ENCODE measurements at places on chromosomes 5 and 9.

- DNase-seq, result no peak
These were observed 29.4 kb downstream of the TNPO1 start for GRCh38 chr5:72845889-72846288.

- DNase-seq, result peak; percentile 90
These were observed at the start of gene MATR3 for GRCh38 chr5:139293507-139294373. MATR3 (plus strand) TSS chr5:139293740; CDS start chr5:139307416, 13,676 bp downstream.

DNA sequence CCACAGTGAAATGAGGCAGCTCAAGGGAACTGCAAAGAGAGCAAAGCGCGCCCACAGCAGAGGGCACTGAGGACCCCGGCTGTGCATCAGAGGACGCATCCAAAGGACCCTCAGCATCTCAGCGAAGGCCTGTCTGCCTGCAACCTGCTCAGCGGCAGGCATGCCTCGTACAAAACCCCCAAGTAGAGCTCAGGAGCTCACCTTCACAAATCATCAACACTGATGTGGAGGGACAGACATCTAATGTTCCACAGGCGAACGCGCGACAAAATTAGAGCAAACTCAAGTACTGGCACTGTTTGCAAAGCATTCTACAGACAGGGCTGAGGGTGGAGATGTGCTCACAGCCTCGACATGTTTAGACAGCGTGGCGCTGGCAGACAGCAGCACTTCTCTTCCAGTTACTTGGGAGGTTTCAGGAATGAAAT is 81.0 kb downstream of the DCP2 start:
- DNase-seq, result no peak

- DNase-seq, result no peak
These were observed 172.9 kb upstream of the SLC30A5 start for GRCh38 chr5:68920888-68921287.

DNA sequence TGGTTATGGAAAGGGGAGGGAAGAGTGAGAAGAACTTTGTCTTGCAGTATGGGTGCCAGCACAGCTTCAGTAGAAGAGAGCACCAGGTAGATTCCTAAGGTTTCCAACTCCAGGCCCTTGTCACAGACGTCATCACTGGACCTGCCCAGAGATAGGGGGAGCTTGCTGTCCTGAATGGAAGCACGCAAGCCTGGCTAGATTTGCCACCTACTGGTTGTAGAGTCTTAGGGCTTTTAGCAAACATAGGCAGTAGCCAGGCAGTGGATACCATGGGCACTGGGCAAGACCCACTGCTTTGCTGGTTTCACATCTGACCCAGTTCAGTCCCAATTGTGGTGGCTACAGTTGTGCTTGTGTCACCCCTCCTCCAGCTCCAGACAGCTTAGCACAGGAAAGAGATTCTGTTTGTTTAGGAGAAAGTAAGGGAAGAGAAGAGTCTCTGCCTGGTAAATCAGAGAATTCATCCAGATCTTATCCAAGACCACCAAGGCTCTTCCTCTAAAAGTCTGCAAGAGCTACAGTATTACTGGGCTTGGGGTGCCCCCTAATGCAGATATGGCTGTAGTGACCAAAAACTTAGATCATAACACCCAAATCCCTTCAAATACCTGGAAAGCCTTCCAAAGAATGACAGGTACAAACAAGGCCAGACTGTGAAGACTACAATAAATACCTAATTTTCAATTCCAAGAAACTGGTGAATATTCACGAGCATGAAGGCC is 158.9 kb downstream of the HINT1 start:
- DNase-seq, result no peak

- DNase-seq, result no peak
These were observed 437 bp upstream of the TRIM41 start for GRCh38 chr5:181222630-181223057.

DNA sequence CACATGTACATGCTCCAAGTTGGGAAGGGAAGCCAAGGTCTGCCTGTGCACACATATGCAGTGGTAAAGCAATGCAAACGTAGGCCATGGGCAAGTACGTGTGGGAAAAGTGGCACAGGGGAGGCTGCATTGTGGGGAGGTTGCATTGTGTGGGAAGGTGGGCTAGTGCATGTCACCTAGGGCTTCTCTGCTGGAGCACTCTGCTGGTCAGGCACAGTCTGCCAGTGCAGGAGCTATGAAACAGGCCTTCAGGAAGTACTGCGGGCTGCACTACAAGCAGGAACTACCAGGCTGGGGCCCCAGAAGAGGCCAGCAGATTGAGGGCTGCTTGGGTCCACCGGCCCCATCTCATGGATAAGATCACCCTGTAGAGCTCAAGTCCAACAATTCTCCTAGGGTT is 1694.6 kb upstream of the CDH6 start:
- no peak for DNase-seq

- no peak for DNase-seq
These were observed 153.6 kb downstream of the MSX2 start for GRCh38 chr5:174877987-174878386.
